ENCODE measurements at places on chromosomes 12 and 14. TPM values are rescaled to one million over a fixed set of nuclear protein-coding genes. Genes with fewer than 3 reads are reported as not detected.

Gene RPS6KA5
- total RNA-seq = 10.0 TPM

Gene C12orf54
- total RNA-seq = not detected

Gene SOX5
- 0.41 TPM for total RNA-seq

Gene IFT43
- 9.8 TPM for total RNA-seq

Gene CCDC175
- not detected for total RNA-seq

Gene CBLN3
- 7.7 TPM for total RNA-seq

Gene ANO2
- total RNA-seq = not detected

Gene CCDC198
- total RNA-seq = not detected

Gene BEST3
- total RNA-seq = not detected

Gene OR4E2
- not detected for total RNA-seq

Gene CCDC184
- total RNA-seq = not detected

Gene MYF5
- total RNA-seq = not detected

Gene KRT8
- 0.24 TPM for total RNA-seq

Gene RERG
- total RNA-seq = not detected

Gene NFATC4
- total RNA-seq = not detected

Gene ZCRB1
- 79.5 TPM for total RNA-seq

Gene CLEC7A
- total RNA-seq = not detected

Gene TAS2R31
- total RNA-seq = 1.4 TPM

Gene PTCSC3
- not detected for total RNA-seq

Gene SSTR1
- total RNA-seq = not detected

Gene TMEM52B
- total RNA-seq = not detected

Gene RPL6
- 2,432 TPM for total RNA-seq

Gene CLEC14A
- not detected for total RNA-seq

Gene SETD1B
- 8.3 TPM for total RNA-seq

All from activated naive CD4-positive, alpha-beta T cell treated with anti-CD3 and anti-CD28 coated beads for 36 hours (primary cell).